ENCODE measurements at places on chromosomes 3 and 15.

GRCh38 chr3:66644549-66644948 is 143.7 kb upstream of the LRIG1 start:
- no peak for DNase-seq

- DNase-seq, result no peak
Observed at GRCh38 chr3:149736175-149736952, 15.9 kb downstream of the COMMD2 start.

DNA sequence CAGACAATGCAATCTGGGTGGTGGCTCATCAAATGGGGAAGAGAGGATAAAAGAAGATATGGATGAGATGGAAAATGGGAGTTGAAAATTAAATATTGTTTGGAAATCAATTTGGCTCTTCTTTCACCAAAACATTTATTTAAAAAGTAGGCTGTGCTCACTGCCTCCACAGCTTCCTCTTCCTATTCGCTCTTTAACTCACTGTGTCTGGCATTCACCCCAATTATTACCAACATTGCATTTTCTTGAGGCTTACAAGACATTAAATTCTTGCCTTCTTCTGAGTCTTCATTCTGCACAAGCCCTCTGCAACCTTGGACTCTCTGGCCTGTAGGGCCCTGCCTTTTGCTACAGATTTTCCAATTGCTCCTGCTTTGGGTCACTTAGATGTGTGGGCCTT is 52.9 kb upstream of the TSPAN3 start:
- DNase-seq, result no peak

DNA sequence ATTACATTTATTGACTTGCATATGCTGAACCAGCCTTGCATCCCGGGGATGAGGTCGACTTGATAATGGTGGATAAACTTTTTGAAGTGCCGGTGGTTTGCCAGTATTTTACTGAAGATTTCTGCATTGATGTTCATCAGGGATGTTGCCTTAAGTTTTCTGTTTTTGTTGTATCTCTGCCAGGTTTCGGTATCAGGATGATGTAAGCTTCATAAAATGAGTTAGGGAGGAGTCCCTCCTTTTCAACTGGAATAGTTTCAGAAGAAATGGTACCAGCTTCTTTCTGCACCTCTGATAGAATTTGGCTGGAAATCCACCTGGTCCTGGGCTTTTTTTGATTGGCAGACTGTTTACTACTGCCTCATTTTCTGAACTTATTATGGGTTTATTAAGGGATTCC is 250.8 kb downstream of the TBC1D5 start:
- DNase-seq, result no peak

- DNase-seq, result no peak
Observed at GRCh38 chr15:68085052-68085451, 30.9 kb downstream of the PIAS1 start.

- DNase-seq, result no peak
Observed at GRCh38 chr3:9195390-9195789, 54.1 kb downstream of the SRGAP3 start.

GRCh38 chr3:2822611-2823010 is 287.6 kb downstream of the IL5RA start:
- no peak for DNase-seq

- DNase-seq, result no peak
Observed at GRCh38 chr3:2870724-2871333, 239.3 kb downstream of the IL5RA start.

DNA sequence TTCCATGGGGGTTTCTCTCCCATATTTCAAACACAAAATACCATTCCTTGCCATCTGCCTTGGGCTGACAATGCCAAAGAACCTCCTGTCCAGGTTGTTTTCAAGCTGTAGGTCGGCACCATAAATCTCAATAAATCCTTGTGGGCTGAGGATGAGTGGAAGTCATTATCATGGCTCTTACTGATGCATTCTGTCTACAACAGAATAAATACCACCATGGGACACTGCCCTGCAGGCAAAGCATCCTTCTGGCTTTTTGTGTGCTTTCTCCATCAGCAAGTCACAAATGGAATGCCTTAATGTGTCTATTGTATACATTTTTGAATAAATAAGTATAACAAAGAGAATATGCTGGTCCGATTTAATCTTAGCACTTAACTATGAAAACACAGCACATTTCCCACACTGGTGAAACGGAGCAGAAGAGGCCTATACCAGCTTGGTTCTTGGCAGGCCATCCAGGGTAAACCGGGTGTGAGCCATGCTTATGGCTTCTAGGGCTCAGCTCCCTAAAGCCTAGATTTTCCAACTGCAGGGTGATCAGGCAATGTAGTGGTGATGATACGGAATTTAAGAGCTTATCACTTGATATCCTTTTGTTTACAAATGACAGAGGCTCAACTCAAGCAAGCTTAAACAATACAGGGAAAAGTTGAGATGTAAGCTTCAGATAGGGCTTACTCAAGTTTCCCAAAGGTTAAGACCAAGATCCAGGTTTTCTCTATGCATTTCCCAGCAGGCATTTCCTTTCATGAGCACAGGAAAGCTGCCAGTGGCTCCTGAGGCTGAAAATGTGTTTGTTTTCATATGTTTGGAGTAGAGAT is 133.2 kb upstream of the LRTM1 start:
- DNase-seq, result no peak

DNA sequence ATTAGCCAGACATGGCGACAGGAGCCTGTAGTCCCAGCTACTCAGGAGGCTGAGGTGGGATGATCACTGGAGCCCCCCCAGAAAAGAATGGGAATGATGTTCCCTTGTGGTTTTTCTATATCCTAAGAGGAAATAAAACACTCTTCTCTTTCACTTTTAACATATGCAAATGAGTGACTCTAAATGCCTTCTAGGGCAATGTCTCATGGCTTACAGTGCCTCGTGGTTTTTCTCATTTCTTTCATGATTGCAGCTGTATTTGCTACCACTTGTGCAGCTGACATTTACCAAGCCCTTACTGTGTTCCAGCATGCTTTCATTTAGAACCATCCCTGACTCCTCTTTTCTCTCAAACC is 26.4 kb downstream of the STOML1 start:
- DNase-seq, result no peak

- DNase-seq, result no peak
Observed at GRCh38 chr15:74642348-74642733, 26.7 kb downstream of the CLK3 start.

DNA sequence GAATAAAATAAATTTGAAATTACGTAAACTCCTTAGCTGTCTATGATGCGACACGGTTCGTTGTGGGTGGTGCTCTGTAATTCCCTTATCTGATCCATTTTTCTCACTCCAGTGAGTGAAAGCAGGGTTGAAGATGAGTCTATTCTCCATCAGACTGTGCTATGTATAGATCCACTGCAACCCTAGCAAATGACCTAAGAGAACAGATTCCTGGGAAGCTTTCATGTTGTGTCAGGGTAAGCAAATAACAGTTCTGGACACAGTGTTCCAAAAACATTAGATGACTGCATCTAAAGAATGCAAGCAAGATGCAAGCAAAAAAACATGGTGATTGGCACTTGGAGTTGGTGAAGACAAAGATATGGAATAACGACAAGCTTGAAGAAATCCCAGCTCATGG is 239.3 kb downstream of the SLC9A9 start:
- no peak for DNase-seq

GRCh38 chr3:27431116-27431515 is 53.1 kb downstream of the SLC4A7 start:
- no peak for DNase-seq

DNA sequence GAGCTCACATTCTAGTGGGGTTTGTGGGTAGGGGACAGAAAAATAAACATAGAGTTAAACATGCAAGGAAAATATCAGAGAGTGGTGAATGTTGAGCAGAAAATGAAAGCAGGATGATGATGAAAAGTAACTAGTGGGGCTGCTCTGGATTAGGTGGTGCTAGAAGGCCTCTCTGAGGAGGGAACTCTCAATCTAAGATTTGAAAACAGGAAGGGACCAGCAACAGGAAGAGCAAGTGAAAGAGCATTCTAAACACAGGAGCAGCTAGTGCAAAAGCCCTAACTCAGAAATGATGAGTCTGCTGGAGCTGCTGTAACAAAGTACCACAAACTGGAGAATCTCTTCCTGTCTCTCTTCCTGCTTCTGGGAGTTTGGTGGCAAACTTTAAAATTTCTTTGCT is 468.6 kb upstream of the AGTR1 start:
- no peak for DNase-seq

Data from activated CD8-positive, alpha-beta memory T cell treated with anti-CD3 and anti-CD28 coated beads, Interleukin-2, amount 50 U/mL, for 4 hours (primary cell).